Activated CD8-positive, alpha-beta memory T cell treated with anti-CD3 and anti-CD28 coated beads for 4 hours (primary cell): ENCODE measurements at places on chromosomes 3 and 15.

DNA sequence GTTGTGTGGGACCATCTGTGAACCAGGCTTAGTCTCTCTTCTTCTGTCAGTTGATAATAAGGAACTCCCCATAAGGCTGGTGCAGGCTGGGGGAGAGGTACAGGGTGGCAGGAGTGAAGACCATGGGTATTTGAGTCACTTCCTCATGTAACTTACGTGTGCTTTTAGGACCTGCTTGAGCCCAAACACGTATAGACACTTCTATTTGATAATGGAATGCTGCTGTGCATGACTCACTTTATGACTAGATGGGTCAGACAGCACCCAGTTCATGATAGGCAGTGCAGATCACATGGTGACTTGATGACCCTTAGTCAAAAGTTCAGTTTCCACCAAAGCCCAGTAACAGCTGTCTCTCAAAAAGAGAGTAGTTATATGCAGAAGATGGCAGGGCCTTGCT is 490.9 kb downstream of the ZBBX start:
- no peak for DNase-seq

DNA sequence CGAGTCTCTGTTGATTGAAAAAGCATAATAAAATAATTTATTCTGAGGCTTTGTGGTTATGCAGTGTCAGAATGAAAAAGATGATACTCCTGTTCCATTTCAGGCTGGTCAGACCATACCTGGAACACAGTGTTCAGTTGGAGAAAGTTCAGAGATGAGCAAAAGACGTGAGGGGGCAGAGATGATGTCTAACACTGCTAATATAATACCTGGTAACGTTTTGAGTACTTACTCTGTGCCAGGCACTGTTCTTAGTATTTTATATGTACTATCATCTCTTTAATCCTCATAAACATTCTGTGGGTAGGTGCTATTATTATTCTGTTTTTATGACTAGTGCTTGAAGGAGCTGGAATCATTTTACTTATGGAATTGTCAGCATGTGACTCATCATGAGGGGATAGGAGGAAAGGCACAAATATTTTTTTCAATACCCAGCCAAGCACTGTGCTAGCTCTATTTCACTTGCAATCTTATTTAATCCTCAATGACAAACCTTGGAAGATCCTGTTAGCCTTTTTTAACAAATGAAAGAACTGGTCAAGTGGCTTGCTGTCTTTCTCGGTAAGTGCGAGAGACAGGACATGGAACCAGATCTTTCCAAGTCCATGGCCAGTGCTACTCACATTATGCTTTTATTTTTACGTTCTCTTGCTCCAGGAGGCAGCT is 31.8 kb downstream of the IQGAP1 start:
- no peak for DNase-seq

- DNase-seq = no peak
Observed at GRCh38 chr3:63670544-63670943, 18.1 kb downstream of the SNTN start.

- DNase-seq = no peak
Observed at GRCh38 chr15:39365873-39366272, 215.0 kb upstream of the THBS1 start.

DNA sequence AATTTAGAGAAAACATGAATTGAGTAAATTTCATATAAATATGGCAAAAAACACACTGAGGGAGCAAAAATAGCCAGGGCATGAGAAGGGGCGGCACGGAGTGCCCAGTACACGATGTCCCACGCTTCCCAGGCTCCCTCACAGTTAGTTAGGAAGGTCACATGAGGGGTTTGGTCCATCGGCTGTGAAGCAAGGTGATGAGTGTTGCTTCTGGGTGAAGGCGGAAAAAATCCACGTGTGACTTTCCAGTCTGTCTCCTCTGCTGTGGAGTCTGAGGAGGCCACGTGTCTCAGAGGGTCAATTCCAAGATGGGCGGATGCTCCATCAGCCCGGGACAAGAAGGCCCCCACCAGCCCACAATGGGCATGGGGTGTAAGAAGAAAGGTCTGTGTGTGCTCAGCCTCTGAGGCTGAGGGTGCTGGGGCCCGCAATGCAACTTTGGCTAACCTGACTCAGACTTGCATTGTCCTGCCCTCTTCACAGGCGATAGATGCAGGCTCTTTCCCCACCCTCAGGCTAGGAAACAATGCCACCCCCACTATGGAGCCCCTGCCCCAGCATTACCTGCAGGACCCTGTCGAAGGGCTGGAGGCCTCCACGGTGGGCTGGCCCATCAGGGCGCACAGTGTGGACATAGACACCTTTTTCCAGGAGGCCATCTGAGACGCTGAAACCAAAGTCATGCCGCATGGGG is 45.7 kb downstream of the GRIP2 start:
- DNase-seq = no peak

- DNase-seq = no peak
Observed at GRCh38 chr3:169053427-169053826, 610.1 kb downstream of the MECOM start.

GRCh38 chr15:50907601-50908208 is 778 bp upstream of the AP4E1 start:
- DNase-seq = no peak

- DNase-seq = no peak
Observed at GRCh38 chr15:78906316-78906620, 33.6 kb downstream of the MORF4L1 start.

DNA sequence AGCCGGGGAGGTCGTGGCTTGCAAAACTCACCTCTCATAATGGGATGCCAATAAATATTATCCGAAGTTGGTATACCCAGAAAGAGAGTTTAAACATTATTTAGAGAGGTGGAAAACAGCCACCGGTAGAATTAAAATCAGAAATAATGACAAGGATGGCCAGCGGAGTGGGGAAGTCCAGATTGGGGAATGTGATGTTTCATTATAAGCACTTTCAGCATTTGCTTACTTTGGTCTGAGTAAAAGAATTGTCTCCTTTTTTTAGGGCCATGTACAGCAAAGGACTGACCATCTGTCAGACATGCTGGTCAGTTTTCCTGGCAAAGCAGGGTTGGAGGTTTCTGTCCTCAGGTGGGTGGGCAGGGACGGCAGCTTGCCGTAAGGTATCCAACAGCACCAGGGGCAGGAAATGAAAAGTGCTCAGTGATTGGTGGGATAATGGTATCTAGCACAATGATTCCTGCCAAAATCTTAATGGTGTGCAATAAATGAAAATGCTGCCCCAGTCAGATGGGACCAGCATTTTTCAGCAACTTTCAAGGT is 24.3 kb downstream of the APBA2 start:
- DNase-seq = no peak

- no peak for DNase-seq
Observed at GRCh38 chr3:53823956-53824657, 22.1 kb downstream of the CHDH start.

DNA sequence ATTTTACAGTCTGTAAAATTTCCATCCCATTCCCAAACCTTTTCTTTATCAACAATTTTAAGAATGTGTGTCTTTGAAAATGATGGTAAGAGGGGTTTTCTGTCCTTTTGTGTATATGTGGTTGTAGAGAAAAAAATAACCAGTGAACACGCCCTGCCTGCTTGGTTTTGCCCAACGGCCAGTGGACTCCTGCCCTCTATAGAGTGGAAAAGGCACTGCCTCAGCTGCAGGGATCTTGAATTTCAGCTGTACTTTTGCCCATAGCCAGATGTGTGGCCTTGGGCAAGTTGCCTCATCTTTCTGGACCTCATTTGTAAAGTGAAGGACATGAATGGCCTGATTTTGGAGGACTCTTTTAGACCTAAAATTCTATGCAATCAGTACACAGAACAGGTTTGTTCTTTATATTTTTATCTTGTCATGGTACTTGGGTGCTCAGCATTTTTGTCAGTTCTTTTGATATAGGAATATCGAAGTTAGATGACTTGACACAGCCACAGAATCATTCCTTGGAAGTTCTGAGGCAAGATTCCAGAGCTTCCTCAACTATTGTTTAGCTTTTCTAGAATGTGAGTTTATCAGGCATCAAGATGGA is 81.0 kb downstream of the CLDN11 start:
- no peak for DNase-seq

DNA sequence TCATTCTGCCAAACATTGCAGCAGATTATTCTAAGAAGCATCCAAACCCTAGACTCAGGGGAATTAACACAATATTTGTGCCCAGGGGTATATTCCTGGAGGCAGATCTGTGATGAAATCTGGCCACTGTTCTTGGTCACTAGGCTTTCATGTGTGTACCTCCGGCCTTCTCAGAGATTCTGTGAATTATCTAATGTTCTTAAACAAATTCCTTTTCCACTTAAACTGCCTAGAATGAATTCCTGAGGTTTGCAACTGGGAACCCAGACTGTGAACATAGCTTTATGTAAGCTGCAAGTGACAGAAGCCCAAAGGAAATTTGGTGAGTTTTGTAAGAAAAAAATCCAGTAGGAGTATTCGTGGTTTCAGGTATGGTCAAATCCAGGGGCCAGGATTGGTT is 20.7 kb upstream of the CTNNB1 start:
- no peak for DNase-seq

DNA sequence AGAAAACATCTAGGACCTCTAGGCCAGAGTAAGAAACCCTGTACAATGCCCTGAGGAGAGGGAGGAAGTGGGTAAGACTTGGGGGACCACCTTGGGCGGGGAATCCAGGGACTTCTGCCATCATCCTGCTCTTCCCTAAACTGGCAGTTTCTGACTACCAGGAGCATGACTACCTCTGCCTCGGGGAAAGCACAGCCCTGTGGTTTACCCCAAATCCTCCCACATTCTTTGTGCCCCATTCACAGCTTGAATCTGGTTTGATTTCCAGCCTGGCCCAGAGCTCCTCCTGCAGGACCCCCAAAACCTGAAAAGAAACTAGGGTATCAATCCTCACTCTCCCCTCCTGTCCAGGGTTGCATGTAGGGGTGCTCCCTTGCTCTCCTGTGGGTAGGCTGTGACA is 4.7 kb downstream of the C3orf18 start:
- DNase-seq = no peak

DNA sequence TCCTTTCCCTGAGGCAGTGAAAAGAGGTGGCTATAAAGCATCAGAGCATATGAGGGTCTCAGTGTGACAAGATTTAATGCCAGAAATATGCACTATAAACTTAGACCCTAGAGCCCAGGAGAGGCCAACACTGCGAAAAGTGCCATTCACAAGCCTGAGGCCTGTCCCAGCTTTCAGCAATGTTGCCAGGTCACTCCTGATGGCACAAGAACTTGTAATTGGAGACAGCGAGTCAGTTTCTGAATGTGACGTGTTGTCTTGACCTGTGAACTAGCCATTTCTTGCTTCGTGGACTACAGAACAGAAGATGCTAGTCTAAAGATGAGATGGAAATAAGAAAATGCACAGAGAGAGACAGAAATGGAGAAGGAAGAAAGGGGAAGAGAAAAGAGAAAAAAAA is 87.9 kb downstream of the WDR72 start:
- no peak for DNase-seq

GRCh38 chr15:41561777-41562145 is 2.7 kb downstream of the TYRO3 start:
- no peak for DNase-seq

DNA sequence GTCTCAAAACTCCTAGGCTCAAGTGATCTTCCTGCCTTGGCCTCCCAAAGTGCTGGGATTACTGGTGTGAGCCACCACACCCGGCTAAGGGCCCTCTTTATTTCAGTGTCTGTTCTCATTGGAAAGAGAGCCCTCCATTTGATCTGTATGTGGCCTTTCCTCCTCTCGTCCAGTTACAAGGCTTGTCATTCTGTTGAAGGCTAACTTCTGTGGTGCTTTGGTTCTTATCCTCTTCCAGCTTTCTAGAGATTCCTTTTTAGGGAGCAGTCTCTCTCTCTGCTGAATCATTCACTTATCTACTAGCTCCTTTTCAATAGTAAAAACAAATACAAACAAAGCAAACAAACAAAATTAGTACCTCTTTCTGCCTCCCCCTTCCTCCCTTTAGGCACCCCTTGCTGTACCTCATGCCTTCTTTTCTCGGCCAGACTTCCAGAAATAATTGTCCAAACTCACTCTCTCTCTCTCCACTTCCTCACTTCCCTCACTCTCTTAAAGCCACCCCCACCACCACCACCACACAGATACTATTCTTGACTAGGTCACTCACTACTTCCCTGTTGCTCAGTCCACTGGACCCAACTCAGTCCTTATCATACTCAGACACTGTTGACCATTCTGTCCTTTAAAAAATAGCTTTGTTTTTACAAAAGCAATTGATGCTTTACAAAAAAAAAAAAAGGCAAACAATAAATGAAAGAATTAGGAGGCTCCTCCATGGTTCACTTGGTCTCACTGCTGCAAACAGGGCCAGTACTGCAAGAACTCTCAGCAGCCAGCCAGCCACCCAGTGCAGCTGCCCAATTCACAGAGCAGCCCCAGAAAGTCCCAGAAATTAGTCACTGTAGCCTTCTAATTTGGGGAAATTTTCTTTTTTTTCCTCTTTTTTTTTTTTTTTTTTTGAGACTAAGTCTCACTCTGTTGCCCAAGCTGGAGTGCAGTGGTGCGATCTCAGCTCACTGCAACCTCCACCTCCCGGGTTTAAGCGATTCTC is 31.7 kb upstream of the RAB11A start:
- no peak for DNase-seq

GRCh38 chr15:87033056-87033455 is 953.4 kb downstream of the AGBL1 start:
- no peak for DNase-seq

GRCh38 chr3:24521420-24522145 is 26.9 kb upstream of the THRB start:
- DNase-seq = no peak

DNA sequence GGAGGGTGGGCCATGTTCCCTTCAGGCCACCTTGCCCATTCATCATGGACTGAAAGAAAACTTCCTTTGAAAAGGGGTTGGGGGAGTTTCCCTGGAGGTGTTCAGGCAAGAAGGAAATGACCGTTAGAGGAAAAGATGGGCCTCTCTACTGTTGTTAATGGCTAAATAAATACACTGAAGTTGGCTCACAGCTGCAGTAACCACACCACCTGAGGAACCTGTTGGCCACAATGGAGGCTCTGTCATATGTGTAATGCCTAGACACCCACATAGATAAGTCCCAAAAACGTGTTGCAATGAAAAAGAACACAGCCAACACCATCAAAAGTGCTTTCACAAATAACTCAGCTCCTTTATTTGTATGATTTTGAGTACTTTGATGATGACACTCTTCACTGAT is 38.2 kb upstream of the FAM3D start:
- no peak for DNase-seq

- DNase-seq = no peak
Observed at GRCh38 chr3:104460477-104461406, 906.0 kb upstream of the ALCAM start.

DNA sequence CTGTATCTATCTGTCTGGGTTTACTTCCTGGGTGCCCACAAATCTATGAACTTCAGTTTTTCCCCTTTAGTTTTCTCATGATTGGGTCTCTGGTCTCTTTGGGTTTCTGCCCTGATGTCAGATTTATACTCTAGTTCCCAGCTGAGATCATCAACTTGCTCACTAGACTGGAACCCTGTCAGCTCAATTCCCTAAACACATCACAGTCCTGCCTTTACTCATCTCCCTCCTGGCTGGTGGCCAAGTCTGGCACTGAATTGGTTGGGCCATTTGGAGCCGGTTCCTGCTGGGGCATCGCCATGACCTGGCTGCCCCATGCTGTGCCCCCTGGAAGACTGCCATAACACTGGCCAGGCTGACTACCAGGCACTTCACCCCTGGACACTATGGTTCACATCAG is 345.3 kb downstream of the CHST2 start:
- DNase-seq = no peak
